ENCODE measurements at places on chromosomes 7 and 10. TPM values are rescaled to one million over a fixed set of nuclear protein-coding genes. Genes with fewer than 3 reads are reported as not detected.

PTTG1IP2 gene
- not detected for total RNA-seq

DNA sequence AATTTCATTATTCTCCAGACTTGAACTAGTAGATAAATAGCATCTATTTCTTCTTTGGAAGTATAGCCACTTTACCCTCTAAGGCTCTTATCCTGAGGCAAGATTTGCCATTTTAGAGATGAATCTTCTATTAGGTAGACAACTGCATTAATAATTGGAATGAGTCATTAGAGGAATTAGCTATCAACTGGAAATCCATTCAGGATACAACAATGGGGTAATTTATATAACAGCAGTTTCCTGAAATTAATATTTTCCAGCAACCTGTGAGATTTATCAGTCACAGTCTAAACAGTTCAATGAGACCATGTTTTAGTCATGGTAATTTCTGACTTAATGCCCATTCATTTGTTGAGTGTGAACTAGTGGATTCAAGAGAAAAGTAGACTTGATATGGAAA is 928.6 kb upstream of the MBL2 start:
- no peak for DNase-seq

DNA sequence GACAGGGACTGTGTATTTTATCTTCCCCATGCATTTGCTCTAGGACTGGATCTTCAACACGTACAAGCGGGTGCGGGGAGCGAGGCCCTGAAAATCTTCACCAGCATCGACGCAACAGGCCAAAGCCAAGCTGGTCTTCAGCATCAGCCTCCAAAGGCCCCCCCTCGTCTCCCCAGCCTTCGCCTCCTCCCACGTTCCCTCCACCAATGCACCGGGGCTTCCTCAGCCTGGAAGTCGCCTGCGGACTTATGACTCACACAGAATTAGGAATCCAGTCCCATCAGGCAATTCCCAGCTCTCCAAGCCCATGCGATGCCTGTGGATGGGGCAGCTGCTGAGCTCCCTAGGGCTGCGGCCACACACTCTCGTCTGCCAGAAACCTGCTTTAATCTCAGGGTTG is 36.3 kb upstream of the RNF32 start:
- DNase-seq, result no peak

DNA sequence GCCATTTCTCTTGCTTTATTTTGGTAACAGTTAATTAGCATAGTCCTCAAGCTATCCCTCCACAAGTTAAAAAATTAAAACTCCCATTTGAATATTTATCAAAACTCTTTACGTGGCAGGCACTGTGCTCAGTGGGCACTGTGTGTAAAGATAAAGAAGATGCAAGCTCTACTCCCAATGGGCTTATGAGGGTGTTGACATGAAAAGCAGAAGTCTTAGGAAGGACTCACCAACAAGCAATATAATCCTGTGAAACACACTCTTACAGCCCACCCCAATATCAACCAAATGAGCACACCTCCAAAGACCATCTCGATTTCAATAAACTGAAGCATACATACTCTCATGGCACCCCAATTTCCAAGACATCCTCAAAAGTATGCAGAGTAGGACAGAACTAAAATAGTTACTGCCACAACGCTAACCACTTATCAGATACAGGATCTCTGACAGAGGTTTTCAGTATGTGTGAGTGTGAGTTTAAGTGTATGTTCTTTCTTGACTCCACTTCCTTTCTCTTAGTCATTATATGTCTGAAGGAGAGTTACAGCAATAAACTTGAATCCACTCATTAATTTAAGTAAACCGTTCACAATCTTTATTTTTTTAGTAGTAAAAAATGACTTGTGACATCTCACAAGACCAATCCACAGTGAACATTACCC is 120.0 kb downstream of the PDE1C start:
- no peak for DNase-seq

ZNF488 gene
- 0.96 TPM for total RNA-seq

DNA sequence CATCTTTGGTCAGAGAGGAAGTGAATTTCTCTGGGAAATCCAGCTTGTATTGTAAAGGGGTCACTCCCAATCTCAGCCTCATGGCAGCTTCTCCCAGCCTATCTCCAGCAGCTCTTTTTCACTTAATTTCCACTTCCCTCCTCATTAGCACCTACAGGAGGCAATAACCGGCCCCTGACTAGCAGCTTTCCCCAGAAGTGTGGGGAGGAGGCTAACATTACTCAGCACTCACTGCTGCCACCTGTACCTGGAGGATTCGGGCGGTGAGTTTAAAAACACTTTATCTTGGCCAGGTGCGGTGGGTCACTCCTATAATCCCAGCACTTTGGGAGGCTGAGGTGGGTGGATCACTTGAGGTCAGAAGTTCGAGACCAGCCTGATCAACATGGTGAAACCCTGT is 3.8 kb downstream of the NODAL start:
- no peak for DNase-seq

DNA sequence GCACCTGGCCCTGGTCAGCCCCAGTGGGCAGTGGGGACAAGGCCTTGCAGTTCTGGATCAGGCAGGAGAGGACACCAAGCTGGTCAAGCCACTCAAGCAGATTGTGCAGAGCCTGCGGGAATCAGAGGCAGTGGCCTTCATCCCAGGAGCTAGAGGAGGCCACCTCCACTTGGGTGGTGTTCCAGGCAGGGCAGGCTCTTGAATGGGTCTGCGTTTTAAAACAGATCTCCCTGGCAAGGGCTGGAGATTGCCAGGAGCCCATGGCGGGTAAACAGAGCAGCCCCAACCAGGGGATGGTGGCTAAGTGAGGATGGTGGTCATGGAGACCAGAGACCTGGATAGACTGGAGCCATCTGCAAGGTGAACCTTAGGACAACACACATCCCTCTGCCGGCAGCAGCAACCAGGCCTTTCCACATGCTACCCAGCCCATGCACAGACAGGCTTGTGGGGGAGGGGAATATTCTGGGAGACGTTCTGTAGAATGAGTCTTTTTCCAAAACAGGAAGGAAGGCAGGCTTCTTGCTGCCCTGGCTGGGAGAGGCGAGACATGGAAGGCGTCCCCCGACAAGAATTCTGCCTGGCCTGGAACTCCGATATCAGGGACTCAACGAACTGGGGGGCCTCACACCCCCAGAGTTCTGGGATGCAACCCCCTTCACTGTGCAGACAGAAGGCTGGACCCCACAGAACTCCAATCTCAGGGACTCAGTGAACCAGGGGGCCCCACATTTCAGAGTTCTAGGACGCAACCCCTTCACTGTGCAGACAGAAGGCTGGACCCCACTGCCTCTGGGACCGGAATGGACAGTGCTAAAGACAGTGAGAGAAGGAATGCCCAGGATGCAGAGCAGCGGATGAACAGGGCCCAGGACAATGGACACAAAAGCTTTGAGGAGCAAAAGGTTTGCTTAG is 264.8 kb downstream of the PTPRN2 start:
- DNase-seq, result no peak

- DNase-seq, result peak; percentile 51
These were observed 73.0 kb downstream of the CTBP2 start for GRCh38 chr10:125087191-125087896.

AEBP1 gene
- total RNA-seq, result 77.0 TPM

TRPV5 gene
- 2.9 TPM for total RNA-seq

C7orf57 gene
- total RNA-seq, result 1.2 TPM

- DNase-seq, result no peak
These were observed 46.1 kb upstream of the LRRC17 start for GRCh38 chr7:102866535-102867215.

TSPAN33 gene
- 7.7 TPM for total RNA-seq

ASAH2 gene
- 1.9 TPM for total RNA-seq

- DNase-seq, result peak; percentile 77
These were observed 2.9 kb upstream of the TMEM72 start for GRCh38 chr10:44908066-44908749.

- no peak for DNase-seq
These were observed at the start of gene WDFY4 for GRCh38 chr10:48684792-48685623. Gene WDFY4 (plus strand): TSS chr10:48684873. CDS start chr10:48709733, 24,860 bp downstream.

CYTH3 gene
- total RNA-seq, result 31.1 TPM

- DNase-seq, result no peak
These were observed 74.9 kb downstream of the CARD11 start for GRCh38 chr7:2968616-2969397.

MKI67 gene
- total RNA-seq, result 10.6 TPM

- DNase-seq, result no peak
These were observed 359.5 kb downstream of the PTEN start for GRCh38 chr10:88222881-88223280.

HOXA5 gene
- total RNA-seq, result 2.9 TPM

EN2 gene
- total RNA-seq, result 2.6 TPM

GRCh38 chr10:19944911-19945663 is 128.9 kb downstream of the PLXDC2 start:
- no peak for DNase-seq

DNA sequence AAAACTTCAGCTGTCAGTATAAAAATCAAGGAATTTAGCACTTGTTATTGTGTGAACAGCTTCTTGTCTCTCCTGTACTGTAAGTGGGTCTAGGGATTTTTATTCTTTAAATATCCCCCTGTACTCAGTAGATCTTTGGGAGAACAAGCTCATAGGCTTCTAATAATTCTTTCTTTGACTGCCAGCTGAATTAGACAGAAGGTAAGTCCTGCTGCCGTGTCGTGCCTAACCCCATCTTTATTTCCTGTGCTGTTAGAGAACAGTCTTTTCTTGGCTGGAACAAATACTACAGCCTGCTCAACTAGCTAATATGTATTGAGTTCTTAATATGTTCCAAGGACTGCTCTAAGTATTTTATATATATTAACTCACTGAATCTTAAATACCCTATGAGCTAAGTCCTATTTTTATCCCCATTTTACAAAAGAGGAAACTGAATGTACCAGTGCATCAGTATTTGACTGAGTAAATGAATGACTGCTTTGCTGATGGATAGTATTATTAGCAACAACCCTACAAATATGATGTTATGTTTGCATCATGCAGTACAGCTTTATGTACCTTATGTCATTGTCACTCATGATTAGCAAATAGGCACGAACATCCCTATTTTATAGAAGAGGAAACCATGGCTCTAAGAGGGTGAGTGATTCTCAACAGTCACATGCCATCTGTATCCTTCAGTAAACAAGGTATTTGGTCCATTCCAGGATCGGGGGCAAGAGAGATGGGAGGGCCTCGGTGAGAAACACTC is 5.5 kb upstream of the DUSP5 start:
- no peak for DNase-seq

DNA sequence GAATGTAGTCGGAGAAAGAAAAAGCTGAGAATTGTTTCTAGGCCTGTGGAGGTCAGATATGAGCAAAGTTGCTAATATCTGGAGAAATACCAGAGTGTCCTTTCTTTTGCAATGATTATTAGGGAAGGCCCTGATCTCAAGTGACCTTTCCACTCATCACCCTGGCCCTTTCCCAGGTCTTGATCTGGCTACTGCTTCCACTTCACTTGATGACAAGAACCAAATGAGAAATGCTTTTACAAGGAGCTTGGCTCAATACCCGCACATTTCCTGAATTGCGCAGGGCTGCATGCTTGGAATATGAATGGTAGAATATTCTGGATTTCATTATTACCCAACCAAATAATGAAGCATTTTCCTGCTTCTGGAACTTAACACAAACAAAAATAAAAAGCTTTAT is 104.6 kb downstream of the ITGB8 start:
- DNase-seq, result peak; percentile 70

CALY gene
- not detected for total RNA-seq

ADRB1 gene
- total RNA-seq, result 0.72 TPM

DNA sequence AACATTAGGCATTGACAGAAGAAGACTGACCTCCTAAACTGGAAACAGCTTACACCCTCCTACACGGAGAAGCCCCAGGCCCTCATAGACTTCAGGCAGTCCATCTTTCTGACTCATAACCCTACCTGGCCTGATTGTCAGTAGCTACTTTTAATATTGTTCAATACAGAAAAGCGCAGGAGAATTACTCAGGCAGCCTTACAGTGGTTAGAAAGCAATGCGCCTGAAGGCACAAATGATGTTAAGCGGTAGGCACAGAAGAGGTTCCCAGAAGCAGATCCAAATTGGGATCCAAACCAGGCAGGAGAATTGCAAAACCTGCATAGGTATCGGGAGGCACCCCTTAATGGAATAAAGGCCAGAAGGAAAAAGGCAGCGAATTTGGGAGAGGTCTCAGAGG is 5.4 kb upstream of the CYREN start:
- DNase-seq, result no peak

AKR1C4 gene
- not detected for total RNA-seq

DNA sequence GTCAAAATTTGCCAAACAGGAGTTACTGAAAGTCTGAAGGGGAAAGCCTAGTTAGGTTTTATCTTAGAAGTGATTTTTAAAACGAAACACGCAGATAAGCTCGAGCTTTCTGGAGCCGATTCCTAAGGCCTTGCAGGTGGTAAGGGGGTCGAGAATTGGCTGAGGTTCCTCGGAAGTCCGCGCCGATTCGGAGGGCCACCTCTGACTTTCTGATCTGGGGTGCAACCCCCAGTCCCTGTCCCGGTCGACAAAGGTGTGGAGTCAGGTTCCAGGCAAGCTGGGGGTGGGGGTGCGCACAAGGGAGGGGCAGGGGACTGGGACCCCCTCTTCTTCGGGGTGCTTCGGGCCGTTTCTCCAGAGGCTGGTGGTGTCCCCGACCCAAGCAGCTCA is 701 bp upstream of the CUL1 start:
- peak; percentile 33 for DNase-seq

MUC3A gene
- total RNA-seq, result 2.2 TPM

GRCh38 chr7:90201500-90202195 is 9.9 kb upstream of the STEAP2 start:
- no peak for DNase-seq

PPP1R3C gene
- total RNA-seq, result 189 TPM

- no peak for DNase-seq
These were observed 757.3 kb downstream of the TYW1 start for GRCh38 chr7:67753891-67754290.

DNA sequence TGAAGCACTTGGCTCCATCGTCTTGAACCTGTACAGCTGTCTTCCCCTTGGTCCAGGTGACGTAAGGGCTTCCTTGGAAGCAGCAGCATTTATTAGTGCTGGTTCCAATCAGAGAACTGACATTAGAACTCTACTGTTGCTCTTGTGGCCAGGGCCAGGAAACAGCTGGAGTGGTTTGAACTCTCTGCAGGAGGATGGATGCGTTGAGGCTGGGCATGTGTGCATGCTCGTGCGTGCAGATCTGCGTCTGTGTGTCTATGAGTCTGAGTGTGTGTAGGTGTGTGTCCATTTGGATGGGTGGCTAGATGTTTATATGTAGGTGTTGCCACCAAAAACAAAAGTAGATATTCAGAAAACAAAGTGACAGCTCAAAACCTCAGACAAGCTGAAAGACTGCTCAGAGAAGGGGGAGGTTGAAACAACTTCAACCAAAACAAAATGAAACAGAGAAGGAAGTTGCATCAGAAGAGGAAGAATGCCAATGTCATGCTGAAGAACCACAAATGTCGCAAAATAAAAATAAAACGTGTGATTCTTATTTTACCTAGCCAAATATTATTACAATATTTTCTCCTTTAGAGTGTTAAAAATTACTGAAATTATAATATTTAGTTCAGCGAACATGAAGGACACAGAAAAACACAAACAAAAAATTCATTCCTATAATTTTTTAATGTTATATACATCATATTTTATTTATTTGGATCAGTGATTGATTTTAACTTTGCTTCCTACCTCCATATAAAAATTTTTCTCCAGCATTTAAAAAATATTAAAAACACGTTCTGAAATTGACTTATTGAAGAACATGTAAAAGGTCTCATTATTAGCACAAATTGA is 96.1 kb upstream of the MKLN1 start:
- DNase-seq, result no peak

MLXIPL gene
- 1.7 TPM for total RNA-seq

- no peak for DNase-seq
These were observed 2.1 kb upstream of the XRCC2 start for GRCh38 chr7:152677808-152678670.

HGF gene
- total RNA-seq, result 57.1 TPM

TCF7L2 gene
- 45.0 TPM for total RNA-seq

SPDYE11 gene
- 1.7 TPM for total RNA-seq

Data from umbilical cord (tissue), 2 donors.